ENCODE measurements at places on chromosomes 11 and 22.

- no peak for DNase-seq
Observed at GRCh38 chr11:66951135-66951534, 7.0 kb downstream of the PC start.

- DNase-seq: no peak
Observed at GRCh38 chr11:121649798-121650197, 197.0 kb upstream of the SORL1-AS1 start.

DNA sequence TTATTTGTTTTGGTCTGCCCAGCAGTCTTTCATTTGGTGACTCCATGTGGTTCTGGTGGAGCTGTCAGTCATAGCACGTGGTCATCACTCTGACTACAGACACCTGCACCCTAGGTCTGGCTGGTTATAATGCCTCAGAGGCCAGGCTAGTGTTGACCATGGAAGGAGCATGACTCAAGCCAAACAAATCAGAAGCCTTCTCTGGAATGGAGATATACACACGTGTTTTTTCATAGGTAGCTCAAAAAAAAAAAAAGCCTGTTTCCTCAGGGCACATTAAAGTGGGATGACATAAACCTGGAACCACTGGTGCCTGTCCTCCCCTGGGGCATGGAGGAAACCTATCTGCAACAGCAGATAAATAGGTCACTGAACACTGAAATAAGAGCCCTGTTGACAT lies 8.1 kb upstream of the PLAAT3 start:
- DNase-seq: no peak

DNA sequence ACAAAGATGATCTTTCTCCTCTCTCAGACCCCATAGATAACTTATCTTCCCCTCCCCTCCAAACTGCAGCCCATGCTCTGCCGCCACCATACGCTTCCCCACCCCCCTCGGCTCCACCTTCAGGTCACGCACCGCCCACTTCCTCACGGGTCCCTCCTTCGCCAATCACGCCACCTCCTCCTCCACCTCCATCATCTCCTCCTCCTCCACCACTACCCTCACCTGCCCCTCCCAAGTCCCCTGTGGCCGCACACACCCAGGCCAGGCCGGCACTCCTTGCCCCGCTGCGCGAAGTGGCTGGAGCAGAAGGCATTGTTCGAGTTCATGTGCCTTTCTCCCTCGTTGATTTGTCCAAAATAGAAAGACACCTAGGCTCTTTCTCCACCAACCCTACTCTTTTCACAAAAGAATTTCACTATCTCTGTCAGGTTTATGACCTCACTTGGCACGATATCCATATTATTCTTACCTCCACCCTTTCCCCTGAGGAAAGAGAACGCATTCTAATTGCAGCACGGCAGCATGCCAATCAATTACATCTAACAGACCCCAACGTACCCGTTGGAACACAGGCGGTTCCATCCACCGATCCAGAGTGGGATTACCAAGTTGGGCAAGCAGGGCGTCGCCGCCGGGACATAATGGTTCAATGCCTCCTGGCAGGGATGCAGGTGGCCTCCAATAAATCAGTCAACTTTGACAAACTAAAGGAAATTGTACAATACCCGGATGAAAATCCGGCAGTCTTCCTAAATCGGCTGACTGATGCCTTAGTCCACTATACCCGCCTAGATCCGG lies 12.3 kb upstream of the OR56A3 start:
- DNase-seq: no peak

- no peak for DNase-seq
Observed at GRCh38 chr11:61541598-61541997, 33.0 kb downstream of the LRRC10B start.

DNA sequence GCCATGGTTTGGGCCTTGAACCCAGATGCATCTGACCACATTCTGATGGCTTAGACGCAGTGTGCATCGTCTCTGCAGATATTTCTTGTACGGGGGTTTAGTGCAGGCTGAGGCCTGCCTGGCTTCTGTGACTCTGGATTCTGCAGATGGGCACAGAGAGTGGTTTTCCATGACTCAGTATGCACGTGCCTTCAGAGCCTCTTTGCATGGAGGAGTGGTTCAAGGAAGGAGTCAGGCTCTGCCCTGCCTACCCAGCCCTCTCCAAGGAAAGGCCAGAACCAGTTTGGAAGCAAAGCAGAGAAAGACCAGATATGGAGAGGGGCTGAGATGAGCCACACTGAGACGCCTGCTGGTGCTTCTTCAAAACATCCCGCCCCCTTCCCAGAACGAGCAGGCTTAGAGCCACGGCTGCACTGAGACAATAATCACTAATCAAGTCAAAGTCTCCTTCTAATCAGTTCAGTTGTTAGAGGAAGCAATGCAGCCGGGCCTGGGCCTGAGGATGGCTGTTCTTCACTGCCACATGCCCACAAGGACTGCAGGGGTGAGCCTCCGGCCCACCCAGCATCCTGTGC lies 308.9 kb downstream of the NXPE2 start:
- no peak for DNase-seq

DNA sequence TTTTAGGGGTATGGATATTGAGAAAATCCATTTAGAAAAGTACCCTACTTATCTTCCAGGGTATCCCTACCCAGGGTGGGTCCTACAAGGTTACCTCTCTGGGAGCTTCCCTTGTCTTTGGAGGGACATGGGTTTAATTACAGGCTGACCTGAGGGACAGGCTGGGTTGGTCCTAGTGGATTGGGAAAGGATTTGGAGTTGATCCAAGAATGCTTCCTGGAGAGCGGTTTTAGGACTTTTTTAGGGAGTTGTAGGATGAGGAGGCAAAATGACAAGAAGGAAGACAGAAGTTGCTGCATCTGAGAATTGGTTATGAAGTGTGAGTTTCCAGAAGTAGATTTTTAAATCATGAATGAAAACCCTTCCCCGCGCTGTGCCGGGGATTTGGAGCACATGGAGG lies 61.8 kb upstream of the CRTAM start:
- DNase-seq: no peak

GRCh38 chr11:1391165-1392075 lies 1.7 kb downstream of the BRSK2 start:
- DNase-seq: no peak

DNA sequence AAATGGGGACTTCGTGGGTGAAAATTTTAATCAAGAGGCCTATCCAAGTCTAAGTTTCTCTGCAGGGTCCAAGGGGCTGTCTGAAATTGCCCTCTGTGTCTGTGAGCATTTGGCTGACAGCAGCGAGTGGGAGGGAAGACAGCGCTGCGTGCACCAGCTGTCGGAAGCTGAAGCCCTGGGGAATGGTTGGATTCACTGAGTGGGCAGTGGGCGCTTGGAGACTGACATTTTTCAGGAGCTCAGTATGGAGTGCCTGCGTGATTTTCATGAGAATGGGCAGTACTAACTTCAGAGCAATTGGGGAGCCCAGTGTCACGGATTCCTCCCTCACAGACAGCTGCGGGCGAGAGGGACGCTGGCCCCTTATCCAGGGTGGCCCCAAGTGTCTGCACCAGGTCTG lies 388.8 kb upstream of the B3GAT1 start:
- no peak for DNase-seq

DNA sequence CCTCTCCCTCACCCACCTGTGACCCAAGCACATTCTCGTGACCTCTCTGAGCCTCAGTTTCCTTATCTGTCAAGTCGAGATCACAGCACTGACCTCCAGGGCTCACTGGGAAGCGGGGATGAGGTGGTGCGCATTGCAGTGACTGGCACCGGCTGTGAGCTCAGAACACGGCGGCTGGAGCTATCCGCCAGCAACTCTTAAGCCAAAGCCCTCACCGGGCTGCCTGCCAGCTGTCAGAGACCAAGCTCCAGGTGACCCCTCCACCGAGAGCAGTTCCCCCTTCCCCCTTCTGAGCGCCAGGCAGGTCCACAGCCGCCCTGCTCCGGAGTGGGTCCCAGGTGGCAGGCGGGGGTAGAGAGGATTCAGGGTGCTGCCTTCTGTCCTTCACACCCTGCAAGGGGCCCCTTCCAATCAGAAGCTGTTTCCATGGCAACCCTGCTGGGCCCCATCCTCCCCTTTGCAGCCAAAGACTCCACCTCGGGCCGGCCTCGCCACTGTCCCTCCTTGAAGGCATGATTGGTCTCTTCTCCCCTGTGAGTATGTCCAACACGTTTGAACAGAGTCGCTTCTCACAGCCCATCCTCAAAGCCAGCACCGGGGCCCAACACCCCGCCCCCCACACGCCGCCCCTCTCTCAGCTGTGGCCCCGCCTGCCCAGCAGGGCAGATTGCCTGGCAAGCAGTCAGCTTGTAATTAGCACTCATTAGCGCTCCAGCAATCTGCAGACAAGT lies 98.7 kb downstream of the WNT7B start:
- no peak for DNase-seq

- DNase-seq: no peak
Observed at GRCh38 chr11:121482231-121483129, 29.7 kb upstream of the SORL1-AS1 start.

DNA sequence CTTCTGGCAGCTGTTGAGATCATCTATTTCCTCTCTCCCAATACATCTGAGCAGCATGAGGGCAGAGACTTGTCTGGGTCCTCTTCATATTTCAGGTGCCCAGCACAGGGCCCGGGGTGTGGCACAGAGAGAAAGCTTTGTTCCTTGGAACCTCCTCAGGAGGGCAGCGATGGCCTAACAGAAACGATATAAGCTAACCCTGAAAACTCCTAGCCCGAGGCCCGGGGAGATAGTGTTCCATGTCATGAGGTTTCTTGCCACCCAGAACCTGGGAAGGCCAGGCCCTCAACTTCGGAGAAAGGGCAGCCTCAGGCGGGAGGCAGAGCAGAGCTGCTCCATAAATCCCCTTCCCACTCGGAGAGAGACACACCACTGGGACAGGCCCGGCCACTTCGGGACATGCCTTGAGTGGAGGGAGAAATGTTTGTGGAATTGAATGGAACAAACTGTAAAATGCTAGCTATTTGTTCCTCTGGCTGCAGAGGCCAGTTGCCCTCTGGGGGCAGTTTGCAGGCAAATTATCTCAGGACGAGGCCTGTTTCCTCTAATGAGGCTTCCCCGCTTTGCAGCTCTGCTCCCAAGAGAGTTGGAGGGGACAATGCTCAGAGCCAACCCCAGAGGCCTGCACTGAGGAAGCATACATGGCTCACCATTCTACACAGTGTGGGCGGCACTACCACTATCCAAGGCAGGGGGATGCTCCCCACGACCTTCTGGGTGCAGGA lies 11.6 kb downstream of the ARRB1 start:
- no peak for DNase-seq

GRCh38 chr11:42329929-42330565 lies 870.6 kb upstream of the LRRC4C start:
- no peak for DNase-seq

- no peak for DNase-seq
Observed at GRCh38 chr11:13207270-13207664, 70.3 kb upstream of the BMAL1 start.

GRCh38 chr11:20112291-20113148 lies 47.8 kb downstream of the DBX1 start:
- DNase-seq: no peak

- no peak for DNase-seq
Observed at GRCh38 chr11:133547808-133548494, 15.7 kb upstream of the OPCML start.

- no peak for DNase-seq
Observed at GRCh38 chr22:44622147-44622427, 79.9 kb upstream of the PRR5 start.

DNA sequence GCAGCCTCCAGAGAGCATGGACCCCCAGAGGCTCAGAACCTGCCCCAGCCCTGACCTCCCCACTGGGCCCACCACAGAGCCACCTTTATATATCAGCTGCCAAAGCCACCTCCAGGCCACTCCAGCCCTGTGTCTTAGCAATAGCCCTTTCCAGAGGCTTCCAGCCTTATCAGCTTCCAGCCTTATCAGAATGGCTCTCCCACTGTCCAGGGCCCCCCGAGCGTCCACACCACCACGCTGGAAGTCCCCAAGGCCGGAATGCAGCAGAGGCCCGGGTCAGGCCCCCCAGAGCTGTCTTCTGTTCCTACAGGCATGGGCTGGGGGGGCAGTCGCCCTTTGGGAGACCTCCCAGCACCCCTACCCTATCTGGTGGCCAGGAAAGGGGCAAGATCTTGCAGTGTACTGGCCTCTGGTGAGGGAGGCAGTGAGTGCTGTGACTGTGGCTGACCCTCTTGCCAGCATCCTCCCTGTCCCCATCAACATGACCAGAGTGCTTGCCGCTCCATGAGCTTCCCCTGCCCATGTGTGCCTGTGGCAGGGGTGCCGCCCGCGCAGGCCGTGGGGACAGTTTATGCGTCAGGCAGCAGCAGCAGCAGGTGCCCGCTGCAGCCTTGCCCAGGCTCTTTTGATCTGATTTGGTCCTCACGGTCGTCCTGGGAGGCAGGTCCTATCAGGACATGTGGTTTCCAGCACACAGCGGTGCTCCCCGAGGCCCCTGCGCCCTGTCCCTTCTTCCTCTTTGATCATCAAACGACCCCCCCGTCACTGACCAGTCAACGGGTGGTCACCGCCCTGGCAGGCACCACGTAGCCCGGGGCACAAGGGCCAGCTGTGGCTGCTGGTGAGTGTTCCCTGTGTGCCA lies 15.9 kb downstream of the OSBPL5 start:
- DNase-seq: no peak

DNA sequence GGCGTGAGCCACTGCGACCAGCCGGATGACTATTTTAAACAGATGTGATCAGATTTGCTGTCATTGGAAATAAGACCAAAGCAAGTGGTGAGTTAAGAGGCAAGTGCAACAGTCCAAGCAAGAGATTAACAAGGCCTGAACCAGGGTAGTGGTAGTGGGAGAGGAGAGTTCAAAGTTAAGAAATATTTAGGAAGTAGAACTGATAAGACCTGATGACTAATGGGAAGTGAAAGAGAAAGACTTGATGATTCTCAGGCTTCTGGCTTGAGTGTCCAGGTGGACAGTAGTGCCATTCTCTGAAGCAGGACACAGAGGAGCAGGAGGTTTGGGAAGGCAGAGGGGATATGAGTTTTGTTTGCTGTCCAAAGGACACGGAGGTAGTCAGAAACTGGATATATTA lies 7.2 kb downstream of the NDUFC2 start:
- DNase-seq: no peak

DNA sequence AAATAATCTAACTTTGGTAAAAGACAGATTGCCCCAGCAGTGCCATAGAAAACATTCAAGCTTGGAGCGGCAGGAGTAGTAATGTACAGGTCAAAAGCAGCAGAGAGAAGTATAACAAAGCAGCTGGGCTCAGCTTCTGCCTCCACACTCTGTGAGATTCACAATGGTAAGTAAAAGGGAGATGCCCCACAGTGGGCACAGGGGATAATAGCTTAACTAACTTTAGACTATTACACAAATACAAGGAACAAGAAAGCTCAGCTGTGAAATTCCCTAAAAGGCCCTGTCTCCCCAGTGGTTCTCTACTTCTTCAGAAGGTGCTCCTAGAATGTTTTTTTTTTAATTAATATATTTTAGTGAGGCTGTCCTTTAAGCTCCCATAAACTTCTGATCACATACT lies 28.0 kb downstream of the RDX start:
- no peak for DNase-seq

DNA sequence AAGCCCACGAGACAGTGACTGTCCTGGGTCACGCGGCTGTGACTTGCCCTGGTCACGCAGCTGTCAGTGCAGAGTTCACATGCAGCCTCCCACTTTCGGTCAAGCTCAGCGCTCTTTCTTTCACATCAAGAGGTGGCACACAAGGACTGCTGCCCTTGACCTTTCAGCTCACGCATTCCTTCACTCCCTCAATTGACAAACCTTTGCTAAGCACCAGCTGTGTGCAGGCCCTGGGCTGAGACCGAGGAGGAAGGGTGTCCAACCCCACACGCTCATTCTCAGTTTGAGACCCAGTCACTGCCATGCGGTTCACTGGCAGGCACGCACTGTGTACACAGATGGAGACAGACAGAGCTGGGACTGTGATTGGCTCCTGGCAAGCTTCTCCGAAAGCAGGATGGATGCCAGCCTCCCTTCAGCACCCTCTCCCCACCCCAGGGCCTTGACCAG lies 70.3 kb downstream of the SCUBE1 start:
- no peak for DNase-seq

Measured in stimulated activated CD8-positive, alpha-beta memory T cell treated with anti-CD3 and anti-CD28 coated beads, Interleukin-15, amount 100 ng/mL, for 24 hours (primary cell).